ENCODE measurements at places on chromosomes 1 and 21.
A peak's percentile ranks its signal among the peaks of the same experiment; 100 is the strongest.

DNA sequence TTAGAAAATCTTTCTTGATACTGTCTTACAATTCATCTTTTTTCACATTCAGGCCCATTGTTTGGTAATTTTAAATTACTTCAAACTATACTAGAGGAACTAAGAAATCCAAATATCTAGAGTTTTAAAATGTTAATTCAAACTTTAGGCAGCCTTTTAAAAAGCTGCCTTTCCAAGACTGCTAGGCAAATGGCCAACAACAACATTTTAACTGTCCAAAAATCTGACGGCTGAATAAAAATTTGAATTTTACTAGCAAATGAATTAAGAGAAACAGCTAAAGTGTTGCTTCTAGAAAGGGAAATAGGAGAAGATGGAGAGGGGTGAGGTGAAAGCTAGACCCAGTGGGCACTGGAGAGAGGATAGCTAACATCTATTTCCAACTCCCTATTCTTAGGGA lies 17.2 kb downstream of the DPYD start:
- DNase-seq: no peak

GRCh38 chr1:27418326-27419185 lies 26.1 kb downstream of the GPR3 start:
- DNase-seq: no peak

- DNase-seq: no peak
Measured at GRCh38 chr21:45724345-45724961, 80.9 kb downstream of the PCBP3 start.

GRCh38 chr1:38826886-38827285 lies 32.7 kb downstream of the RRAGC start:
- DNase-seq: no peak

DNA sequence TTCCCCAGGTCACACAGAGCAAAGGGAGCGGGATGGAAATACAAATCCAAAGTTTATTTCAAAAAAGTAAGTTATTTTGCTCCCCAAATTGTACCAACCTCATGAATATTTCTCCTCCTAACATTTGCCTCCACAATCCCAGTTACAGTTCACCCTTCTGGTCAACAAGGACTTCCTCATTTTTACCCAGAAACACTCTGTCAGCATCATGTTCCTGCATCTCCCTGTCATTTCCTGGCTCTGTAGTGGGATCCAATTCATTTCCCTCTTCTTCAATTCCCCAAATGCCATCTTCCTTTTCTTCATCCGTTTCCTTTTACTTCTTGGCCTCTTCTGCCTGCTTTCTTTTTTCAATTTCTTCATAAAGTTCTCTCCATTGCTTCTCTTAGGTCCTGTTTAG lies 32.0 kb upstream of the EPS15 start:
- DNase-seq: peak; percentile 66

- no peak for DNase-seq
Measured at GRCh38 chr1:186139115-186139514, 235.9 kb downstream of the TPR start.

DNA sequence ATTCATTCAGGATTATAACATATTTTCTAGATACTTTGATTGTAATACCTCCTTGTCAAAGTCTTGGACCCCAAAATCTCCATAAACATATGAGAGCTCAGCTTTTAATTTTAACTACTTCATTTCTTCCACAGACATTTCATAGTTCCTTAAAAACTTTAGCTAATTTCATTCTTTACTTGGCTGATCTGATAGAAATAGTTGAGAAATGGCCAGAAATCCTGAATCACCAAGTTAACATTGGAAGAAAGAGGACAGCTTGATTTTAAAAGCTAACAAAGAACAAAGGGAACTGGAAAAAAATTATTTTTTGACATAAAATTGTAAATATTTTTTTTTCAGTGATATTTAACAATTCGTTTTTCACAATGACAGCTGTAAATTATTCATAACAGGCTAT lies 216.5 kb downstream of the NTNG1 start:
- DNase-seq: no peak

DNA sequence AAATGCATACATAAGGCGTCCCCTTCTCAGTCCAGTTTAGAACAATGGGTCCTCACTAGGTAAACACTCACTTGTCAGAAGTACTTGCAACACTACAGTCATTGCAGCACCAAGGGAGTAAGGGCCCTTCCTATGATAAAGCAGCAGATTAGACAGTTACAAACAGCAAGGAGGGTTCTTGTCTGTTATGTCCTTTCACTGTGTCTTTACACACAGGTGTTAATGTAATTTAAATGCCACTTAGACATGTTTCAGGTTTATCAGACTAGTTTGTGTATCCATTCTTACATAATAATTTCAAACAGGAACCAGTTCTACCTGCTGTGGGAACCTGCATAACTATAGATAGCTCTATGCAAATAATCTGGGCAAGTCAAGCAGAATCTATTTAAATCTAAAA lies 105.6 kb upstream of the USH2A start:
- DNase-seq: no peak

- no peak for DNase-seq
Measured at GRCh38 chr1:54017979-54018378, at the start of gene LDLRAD1. Gene LDLRAD1 (minus strand): TSS chr1:54018186. CDS start chr1:54018112, 74 bp downstream.

- no peak for DNase-seq
Measured at GRCh38 chr1:202283379-202283844, 58.3 kb downstream of the UBE2T start.

DNA sequence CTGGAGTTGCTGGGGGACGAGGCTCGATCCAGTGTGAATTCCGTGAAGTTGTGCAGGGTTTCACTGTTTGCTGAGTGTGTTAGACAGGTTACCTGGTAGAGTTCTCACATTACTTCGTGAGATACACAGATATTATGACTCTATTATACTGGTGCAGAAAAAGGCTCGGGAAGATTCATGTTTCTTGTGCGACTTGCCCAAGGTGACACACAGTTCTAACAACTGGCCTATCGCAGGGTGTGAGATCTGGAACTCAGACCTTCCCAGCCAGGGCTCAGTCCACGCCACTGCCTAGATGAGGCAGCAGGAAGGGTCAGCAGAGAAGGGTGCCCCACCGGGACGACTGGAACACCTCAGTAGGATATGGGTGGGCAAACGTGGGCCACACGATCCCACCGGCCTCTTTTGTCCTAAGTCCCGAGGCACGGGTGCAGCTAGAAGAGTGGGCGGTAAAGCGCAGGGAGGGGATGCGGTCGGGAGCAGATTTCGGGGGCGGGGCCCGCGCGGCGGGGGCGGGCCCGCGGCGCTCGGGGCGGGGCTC lies 296 bp upstream of the RNPEP start:
- peak; percentile 37 for DNase-seq

DNA sequence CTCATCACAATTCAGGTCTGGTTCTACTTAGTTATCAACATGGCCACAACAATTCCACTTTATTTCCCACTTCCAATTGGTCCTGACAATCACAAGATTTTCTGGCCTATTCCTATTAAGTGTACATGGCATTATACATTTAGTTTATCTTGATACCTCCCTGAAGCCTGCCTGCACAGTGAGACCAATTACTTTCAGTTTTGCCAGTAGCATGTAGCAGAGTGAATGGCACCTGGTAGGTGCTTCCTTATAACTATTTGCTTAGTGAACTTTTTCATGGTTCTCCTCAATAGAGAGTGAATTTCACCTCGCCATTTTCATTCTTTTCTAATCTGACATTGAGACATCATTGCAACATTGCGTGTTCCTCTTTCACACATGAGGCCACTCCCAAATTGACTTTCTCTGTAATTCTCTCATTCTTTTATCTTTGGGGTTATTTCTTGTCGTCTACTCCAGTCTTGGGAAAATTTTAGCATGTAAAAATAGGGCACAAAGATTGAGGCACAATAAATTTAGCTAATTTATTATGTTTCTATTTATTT lies 124.3 kb downstream of the DISC1 start:
- no peak for DNase-seq

DNA sequence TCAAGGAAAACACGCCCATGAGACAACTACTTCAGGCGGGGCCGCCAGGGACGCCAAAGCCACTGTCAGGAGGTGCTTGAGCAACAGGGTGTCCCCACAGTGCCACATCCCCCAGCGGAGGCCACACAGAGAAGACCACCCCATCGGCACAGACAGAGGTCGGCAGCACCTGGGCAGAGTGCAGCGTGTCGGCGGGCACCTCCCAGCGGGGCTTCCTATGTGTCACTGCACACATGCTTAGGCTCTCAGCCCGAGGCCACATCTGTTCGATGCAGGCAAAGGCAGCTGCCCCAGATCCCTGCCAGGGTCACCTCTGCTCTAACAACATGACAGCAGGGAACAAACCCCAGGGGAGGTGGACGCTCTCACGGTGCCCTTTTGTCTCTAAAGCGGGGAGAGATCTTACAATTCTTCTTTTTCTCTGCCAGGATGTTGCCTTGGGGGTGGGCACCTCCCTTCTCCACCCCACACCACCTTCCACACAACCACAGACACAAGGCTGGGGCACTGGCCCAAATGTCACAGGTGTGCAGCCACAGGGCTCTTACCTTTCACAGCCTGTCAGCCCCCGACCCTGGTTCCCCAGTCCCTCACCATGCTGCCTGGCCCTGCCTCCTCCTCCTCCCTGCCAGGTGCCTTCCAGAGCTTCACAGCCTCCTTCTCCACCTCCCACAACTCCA lies 4.2 kb downstream of the KRTAP10-8 start:
- DNase-seq: no peak

- peak; percentile 87 for DNase-seq
Measured at GRCh38 chr1:108125312-108126138, 74.6 kb downstream of the SLC25A24 start.

- peak; percentile 2 for DNase-seq
Measured at GRCh38 chr1:158496374-158496773, 24.4 kb downstream of the OR10R2 start.

- no peak for DNase-seq
Measured at GRCh38 chr1:177964336-177964735, 5.5 kb downstream of the SEC16B start.

- DNase-seq: no peak
Measured at GRCh38 chr1:114318961-114319360, 165.3 kb upstream of the SYT6 start.

- DNase-seq: no peak
Measured at GRCh38 chr1:44733365-44733764, 2.4 kb upstream of the RNU5D-1 start.

- no peak for DNase-seq
Measured at GRCh38 chr1:245091171-245091621, 63.6 kb upstream of the KIF26B start.

DNA sequence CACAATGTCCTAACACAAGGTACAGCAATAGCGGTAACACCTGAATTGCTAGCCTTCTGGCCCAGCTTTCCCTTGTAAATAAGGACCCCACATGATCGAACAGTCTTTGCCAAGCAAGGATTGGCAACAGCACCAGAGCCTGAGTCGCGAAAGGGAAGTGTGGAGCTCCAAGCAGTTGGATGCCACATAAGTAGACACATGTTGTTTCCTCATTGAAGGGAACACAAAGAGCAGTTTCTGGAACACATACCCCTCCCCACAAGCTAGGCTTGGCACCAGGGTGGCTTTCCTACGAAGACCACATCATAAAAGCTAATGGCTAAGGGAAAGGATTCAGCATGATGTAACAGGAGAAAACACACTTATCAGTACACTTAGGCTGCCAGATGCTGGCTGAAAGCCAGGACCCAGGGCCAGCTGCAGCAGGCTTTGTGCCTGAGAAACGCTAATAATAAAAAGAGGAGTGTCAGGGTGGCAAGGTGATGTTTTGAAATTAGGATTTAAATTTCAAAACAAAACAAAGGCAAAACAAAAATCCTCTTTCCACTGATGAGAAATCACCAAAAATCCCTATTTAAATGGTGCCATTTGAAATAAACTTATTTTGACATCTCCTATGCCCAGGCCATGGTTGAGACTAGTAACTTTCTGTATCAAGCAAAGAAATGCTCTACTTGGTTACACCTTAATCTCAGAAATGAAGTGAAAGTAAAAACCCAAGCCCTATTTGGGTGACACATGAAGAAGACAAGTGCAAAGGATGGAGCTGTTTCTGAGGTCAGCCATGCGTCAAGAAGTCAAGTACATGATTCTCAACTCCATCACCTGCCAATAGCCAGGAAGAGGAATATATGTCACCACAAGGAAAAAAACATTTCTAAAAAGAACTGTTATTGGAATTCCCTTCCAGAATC lies 11.9 kb upstream of the CPLANE2 start:
- peak; percentile 43 for DNase-seq

DNA sequence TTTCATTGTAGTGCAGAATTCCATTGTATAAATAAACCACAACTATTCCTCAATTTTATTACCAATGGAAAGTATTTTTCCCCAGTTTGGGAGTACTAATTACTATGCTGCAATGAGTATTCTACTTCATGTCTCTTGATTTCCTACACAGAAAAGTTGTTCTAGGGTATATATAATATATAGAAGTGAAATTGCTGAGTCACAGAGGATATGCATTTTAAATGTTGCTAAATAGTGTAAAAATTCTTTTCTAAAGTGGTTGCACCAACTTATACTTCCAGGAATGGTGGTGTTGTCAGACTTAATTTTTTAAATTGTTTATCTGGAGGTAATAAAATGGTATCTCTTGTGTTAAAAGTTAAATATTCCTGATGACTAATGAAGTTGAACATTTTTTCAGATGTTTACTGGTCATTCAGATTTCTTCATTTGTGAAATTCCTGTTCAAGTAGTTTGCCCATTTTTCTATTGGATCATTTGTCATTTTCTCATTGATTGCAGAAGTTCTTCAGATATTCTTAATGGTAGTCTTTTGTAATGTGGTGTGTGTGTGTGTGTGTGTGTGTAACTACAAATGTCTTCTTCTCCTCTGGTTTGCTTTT lies 19.1 kb upstream of the MYOG start:
- no peak for DNase-seq

GRCh38 chr1:179146911-179147310 lies 65.0 kb downstream of the TOR3A start:
- DNase-seq: no peak

DNA sequence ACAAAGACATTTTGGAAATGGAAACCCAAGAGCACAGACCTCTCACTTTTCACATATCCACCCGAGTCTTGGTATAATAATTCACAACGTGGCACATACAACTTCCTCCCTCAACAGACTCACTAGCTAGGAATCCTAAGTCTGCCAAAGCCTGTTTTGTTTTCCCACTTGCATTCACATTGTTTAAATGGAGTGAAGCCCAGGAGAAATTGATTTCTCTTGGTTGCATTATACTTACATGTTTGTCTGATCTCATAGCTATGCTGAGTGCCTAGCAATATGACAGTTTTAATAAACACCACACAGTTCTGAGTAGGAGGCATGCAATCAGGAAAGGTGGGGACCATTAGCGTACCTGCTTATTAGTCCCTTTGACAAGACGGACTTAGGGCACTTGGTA lies 348.6 kb upstream of the ADGRL4 start:
- DNase-seq: no peak

- no peak for DNase-seq
Measured at GRCh38 chr21:40095477-40095876, 228.2 kb downstream of the PCP4 start.

DNA sequence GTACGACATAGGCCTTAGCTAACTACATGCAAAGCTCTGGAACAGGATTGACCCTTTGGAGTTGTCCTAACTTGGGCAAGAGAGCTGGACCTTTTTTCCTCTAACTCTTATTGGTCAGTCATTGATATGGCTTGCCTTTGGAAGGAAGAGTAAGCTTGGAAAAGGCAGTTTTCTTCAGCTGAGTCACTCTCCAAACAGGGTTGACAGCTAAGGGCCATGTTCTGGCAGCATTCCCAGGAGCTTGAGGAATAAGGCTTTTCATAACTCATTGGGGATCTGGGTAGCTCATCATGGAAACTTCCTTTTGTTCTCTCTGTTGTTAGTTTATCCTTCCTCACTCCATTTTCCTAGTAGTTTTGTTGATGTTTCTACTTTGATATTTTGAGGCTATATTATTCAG lies 14.5 kb upstream of the ERRFI1 start:
- DNase-seq: no peak

All from Kasumi-1 (cell line).